ENCODE measurements at places on chromosomes 13 and 19. TPM values are rescaled to one million over a fixed set of nuclear protein-coding genes. Genes with fewer than 3 reads are reported as not detected.

The ERICH4 gene
- 0.53 TPM for polyA plus RNA-seq

The CYP2S1 gene
- polyA plus RNA-seq = 2.1 TPM

GRCh38 chr13:44932850-44933251, 56.4 kb downstream of the NUFIP1 start:
- DNase-seq = peak; percentile 81

DNA sequence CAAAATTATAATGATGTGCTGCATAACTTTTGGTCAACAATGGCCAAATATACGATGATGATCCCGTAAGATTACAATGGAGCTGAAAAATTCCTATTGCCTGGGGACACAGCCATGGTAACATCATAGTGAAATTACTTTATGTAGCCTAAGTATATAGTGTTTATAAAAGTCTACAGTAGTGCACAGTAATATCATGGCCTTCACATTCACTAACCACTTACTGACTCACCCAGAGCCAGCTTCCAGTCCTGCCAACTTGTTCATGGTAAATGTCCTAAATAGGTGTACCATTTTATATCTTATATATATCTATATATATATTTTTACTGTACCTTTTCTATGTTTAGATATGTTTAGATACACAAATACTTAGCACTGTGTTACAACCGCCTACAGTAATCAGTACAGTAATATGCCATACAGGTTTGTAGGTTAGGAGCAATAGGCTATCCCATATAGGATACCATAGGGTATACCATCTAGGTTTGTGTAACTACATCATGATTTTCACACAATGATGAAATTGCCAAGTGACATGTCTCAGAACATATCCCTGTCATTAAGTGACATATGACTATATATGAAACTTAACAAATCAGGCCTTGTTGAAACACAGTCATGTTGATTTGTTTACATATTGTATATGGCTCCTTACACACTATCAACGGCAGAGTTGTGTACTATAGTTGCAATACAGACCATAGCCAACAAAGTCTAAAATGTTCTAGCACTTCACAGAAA, 23.7 kb downstream of the DIS3 start:
- no peak for DNase-seq

DNA sequence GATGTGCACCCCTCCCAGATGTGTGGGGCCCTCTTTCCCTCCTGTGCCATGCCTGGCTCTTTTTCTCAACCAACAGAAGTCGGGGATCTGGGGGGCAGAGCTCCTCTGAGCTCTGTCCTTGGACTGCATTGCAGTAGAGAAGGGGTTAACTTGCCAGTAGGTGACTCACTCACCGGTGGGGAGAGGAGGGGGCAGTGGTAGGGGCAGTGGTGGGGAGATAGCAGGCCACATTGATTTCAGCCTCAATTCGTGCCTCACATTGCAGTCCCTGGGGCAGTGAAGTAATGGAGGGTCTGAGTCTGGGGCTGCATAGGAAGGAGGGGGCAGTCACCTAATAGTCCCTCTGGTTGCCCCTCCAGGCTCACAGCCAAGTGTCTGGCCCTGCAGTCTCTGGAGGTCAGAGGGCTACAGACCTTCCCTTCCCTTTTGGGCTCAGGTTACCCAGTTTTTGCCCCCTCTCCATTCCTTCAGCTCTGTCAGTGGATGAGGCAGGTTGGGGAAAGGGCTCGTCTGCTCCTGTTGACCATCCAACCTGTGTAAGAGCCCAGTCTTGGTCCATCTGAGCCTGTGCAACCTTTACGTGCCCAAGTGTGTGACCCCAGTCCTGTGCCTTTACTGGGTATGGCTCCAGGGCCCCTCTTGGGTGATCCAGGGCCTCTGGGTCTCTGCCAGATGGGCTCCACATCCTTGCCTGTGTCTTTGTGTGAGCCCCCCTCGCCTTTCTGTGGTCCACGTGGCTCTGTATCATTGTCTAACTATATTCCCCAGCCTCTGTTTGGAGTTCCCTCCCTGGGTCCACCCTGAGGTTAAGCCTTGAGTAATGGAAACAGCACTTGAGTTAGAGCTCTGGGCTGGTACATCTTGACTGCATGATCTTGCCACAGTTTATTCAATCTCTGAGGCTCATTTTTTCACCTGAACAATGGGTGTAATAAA, 13.0 kb downstream of the CIC start:
- peak; percentile 72 for DNase-seq

DNA sequence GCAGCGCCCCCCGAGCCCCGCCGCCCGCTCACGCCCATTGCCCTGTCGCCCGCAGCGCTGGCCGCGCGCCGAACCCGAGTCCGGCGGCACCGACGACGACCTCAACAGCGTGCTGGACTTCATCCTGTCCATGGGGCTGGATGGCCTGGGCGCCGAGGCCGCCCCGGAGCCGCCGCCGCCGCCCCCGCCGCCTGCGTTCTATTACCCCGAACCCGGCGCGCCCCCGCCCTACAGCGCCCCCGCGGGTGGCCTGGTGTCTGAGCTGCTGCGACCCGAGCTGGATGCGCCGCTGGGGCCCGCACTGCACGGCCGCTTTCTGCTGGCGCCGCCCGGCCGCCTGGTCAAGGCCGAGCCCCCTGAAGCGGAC, 518 bp downstream of the KLF2 start:
- DNase-seq = no peak

- DNase-seq = no peak
Observed at GRCh38 chr19:15841875-15842569, 26.6 kb upstream of the OR10H1 start.

DNA sequence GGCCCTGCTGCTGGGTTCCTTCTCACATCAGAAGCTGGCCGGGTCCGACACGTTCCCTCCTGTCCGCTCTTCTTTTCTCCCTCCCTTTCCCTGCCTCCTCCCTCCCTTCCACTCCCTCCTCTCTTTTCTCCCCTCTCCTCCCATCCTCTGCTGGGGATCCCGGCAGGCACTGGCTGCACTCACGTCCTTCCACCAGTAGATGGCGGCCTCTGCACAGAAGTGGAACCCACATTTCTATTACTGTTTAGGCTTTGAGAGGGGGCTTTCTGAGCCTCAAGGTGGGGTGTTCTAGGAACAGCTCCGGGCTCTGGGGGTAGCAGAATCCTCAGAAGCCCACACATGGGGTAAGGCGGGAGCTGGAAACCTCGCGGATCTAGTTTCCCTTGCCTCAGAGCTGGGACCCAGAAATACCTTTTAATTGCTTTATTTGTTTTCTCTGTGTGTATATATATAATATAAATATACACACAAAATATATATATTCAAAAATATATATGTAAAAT, 294.2 kb downstream of the ZNF536 start:
- peak; percentile 47 for DNase-seq

GRCh38 chr13:82436099-82436585, 1446.1 kb downstream of the SLITRK1 start:
- no peak for DNase-seq

DNA sequence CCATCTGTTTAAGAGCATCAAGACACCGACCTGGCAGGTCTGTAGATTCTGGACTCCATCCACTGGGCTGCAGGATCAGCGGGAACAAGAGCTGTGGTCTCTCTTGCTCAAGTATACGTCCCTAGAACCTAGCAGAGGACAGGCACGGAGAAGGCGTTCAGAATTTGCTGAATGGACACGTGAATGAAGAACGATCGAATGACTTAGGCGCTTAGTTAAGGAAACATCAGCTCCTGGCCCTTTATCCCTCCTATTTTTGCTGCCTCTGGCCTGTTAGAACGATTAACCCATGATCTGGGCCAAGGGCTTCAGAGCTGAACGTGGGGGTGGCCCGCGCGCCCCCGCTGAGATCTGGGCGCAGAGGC, 953 bp downstream of the DZIP1 start:
- peak; percentile 70 for DNase-seq

Data from muscle of leg (tissue), 16 donors.